Activated T-cell treated with anti-CD3 and anti-CD28 coated beads, Interleukin-2, amount 50 U/mL, for 72 hours (primary cell): ENCODE measurements at places on chromosomes 3 and 15. TPM values are rescaled to one million over a fixed set of nuclear protein-coding genes. Genes with fewer than 3 reads are reported as not detected.
A peak's percentile ranks its signal among the peaks of the same experiment; 100 is the strongest.

Gene PRR20G
- not detected for total RNA-seq

Gene TRIM71
- total RNA-seq, result 0.07 TPM

Gene NR2E3
- total RNA-seq, result not detected

Gene BCL2A1
- 39.6 TPM for total RNA-seq

Gene TNIK
- 32.2 TPM for total RNA-seq

Gene ABHD17C
- total RNA-seq, result 7.0 TPM

Gene HTR3E
- not detected for total RNA-seq

Gene ZPLD1
- total RNA-seq, result 0.17 TPM

Gene GPR15
- 24.0 TPM for total RNA-seq

Gene WDR93
- 0.19 TPM for total RNA-seq

Gene TLE3
- total RNA-seq, result 84.6 TPM

DNA sequence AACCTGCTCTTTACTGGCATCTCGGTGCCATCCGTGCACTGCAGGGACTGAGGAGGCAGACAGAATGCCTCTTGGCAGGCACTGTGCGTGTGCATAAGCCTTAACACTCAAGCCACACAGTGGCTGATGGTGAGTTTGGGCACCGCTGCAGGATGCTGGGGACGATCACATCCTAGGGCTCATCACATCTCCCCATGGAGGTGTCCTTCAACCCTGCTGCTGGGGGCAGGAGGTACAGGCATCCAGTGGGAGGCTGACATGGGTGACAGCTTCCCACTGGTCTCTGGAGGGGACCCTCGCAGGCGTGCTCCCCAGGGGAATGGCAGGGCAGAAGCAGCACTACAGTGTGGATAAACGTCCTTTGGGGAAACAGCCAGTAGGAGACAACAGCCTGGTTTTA lies 190.9 kb downstream of the ADAMTS17 start:
- no peak for DNase-seq

- DNase-seq, result no peak
These were observed 78.3 kb upstream of the RGMA start for GRCh38 chr15:93167291-93167690.

- no peak for DNase-seq
These were observed 19.7 kb upstream of the CYP11A1 start for GRCh38 chr15:74387141-74387541.

GRCh38 chr3:56869157-56869889 lies 67.6 kb upstream of the ARHGEF3 start:
- DNase-seq, result peak; percentile 31

GRCh38 chr3:187011915-187012314 lies 81.6 kb downstream of the ST6GAL1 start:
- no peak for DNase-seq

- peak; percentile 30 for DNase-seq
These were observed 49.5 kb downstream of the CD86 start for GRCh38 chr3:122104515-122105194.

DNA sequence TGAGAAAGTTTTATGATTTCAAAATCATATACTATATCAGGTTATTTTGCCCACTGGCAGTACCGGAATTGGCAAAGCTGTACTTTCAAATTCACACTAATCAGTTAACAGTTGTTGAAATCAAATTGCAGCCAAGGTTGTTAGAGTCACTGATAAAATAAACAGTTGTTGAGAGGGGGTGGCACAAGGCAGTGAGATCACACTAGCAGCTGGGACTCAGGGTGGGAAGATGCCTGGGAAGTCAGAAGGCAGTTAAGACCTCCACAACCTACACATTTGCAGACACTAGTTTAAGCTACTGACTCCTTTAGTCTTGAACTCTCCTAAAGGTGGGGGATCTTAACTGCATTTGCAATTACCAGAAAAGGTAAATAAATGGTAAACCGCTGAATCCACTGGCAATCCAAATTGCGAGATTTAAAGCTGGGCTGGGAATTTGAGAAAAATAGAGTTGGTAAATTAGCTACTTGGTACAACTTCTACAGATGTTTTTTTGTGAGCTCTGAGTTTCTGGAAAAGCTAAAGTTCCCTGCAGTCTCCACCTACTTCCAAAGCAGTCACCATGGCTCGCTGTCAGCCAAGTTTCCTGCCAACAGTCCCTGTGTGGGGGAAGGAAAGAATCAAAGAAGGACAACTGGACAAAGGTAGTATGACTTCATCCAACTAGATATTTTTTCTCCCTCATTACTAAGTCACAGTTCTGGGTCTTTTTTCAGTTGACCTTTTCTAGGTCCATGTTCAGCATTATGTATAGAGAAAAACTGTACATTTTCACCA lies 105.7 kb downstream of the ZNF385D start:
- DNase-seq, result no peak

GRCh38 chr15:59292442-59293151 lies 80.1 kb downstream of the MYO1E start:
- DNase-seq, result no peak

DNA sequence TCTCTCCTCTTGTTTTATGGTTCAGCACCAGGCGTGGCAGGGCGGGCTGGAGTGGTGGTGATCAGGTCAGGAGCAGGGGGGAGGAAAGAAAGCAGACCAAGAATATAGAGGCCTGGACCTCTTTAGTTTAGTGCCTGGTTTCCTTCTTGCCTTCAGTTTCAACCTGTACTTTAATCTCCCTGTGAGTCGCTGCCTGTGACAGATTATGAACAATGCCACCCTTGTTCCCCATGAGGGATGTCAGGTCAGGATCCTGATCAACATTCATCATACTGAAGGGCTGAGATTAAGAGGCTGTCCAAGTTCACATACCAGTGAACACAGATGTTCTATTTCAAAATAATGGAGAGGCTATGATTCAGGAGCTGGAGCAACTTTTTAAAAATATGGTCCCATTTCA lies 11.4 kb downstream of the ENTPD3 start:
- no peak for DNase-seq

GRCh38 chr3:12708584-12709192 lies 44.8 kb upstream of the RAF1 start:
- no peak for DNase-seq

GRCh38 chr3:78406396-78406795 lies 1361.4 kb downstream of the ROBO1 start:
- no peak for DNase-seq

DNA sequence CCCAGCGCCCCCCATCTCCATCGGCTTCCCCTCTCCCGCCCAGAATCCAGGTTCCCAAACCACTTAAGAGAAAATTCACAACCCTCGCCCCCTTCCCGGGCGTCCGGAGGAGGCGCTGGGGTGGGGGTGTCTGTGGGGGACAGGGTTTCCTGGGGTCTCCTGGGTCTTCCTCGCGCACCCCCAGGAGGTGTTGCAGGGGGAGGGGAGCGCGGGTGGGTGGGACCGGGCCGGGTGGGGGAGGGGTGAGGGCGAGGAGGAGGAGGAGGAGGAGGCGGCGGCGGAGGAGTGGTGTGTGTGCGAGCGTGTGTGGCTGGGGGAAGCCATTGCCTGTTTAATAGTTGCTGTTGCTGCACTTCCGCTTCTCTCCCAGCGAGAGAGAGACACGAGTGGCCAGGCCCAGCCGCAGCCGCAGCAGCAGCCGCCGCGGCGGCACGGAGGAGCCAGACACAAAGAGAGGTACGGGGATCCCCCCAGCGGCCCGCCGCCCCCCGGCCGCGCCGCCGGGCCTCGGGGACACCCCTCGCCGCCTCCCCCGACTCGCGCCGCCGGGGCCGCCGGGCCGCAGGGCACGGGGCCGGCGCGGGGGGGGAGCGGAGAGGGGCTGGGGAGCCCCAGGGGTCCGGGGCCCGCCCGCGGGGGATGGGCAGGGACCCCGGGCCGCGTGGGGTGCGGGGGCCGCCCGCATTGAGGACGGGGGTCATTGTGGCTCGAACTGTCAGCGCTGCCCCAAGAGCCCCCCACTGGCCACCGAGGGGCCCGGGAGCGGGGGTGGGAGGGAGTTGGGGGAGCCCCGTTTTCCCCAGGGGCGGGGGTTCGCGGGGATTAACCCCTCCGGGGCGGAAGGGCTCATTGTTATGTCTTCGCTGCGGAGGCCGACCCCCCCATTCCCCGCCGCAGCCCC lies at the start of gene UBE2E1:
Gene UBE2E1, plus strand, starts transcription at position 323 of the 901 bp plus-strand sequence. CDS start 1,315 bp downstream, outside the sequence.
- DNase-seq, result peak; percentile 74

DNA sequence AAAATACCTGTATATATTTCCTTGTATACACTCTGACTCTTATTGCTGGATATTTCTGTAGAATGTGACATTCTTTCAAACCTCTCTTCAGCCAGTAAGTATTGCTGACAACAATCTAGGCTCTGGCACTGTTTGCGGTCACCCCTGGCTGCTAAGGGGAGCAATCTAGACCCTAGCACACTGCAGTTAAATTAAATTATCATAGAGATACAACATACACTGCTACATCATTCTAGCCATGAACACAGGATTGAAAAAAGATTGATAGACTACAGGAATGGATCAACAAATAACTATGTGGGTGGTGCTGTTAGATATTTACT lies 108.7 kb upstream of the MEIS2 start:
- no peak for DNase-seq

DNA sequence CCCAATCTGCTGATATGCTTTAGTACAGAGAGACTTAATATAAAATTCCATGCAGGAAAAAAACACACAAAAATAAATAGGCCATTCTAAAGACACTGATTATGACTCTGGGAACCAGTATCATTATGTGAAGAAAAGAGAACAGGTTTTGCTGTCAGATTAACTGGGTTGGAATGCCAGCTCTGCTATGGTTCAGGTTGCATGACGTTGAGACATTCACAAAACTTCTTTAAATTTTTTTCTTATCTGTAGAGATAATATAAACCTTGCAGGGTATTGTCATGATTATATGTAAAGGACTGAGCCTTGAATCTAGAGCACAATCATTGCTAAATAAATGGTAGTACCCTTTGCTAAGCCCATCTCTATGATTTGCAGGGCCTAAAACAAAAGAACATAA lies 86.0 kb downstream of the CPNE4 start:
- DNase-seq, result no peak

DNA sequence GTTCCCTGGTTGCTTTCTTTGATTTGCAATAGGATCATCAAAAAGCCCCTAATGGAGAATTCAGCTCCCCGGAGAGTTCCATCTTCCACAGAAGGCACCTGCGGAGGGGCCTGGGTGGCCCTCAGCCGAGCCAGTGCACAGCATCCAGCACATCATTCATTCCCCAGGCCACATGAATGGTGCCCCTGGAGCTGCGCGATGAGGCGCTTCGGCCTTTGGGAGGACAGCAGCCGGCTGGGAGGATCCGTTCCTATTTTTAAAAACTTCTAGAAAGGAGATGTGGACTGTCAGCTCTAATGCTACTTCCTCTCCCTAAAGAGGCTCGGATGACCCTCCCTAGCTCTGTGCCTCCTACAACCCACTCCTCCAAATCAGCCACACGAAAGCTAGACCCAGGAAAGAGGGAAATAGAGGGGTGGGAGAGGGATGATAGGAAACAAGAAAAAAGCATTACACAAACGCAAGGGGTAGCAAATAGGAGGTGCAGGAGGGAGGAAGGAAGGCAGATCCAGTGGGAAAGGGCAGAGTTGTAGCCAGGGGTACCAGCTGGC lies 20.3 kb downstream of the EHD4 start:
- no peak for DNase-seq

DNA sequence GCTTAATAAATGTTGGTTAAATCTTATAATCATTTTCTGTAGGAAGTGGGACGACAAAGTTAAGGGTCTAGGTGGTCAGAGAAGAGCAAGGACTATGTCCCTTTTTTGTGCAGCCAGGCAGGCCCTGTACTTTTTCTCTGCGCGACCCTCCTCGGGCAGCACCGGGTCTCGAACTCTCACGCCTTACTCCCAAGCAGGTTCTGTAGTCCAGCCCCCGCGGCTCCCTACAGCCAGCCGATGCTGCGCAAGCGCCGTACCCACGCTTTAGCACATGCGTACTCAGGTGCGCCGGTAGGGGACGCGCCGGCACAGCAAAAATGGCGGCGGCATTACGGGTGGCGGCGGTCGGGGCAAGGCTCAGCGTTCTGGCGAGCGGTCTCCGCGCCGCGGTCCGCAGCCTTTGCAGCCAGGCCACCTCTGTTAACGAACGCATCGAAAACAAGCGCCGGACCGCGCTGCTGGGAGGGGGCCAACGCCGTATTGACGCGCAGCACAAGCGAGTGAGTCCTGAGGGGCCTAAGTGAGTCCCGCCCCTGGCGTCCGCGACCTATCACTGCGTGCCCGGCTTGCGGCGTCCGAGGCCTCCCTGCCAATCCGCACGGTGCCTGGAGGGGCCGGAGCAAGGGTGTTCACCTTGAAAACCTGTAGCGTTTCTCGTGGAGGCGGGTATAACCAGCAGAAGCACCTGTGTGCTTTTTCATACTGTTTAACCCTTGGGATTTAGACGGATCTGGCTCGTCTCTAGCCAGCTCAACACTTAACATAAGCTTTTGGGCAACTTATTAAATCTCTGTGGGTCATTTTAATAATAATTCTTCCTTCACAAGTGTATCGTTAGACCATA lies at the start of gene PCCB:
Gene PCCB, plus strand, starts transcription at position 282 of the 844 bp plus-strand sequence. Its CDS starts 36 bp downstream, at position 318.
- DNase-seq, result peak; percentile 94

DNA sequence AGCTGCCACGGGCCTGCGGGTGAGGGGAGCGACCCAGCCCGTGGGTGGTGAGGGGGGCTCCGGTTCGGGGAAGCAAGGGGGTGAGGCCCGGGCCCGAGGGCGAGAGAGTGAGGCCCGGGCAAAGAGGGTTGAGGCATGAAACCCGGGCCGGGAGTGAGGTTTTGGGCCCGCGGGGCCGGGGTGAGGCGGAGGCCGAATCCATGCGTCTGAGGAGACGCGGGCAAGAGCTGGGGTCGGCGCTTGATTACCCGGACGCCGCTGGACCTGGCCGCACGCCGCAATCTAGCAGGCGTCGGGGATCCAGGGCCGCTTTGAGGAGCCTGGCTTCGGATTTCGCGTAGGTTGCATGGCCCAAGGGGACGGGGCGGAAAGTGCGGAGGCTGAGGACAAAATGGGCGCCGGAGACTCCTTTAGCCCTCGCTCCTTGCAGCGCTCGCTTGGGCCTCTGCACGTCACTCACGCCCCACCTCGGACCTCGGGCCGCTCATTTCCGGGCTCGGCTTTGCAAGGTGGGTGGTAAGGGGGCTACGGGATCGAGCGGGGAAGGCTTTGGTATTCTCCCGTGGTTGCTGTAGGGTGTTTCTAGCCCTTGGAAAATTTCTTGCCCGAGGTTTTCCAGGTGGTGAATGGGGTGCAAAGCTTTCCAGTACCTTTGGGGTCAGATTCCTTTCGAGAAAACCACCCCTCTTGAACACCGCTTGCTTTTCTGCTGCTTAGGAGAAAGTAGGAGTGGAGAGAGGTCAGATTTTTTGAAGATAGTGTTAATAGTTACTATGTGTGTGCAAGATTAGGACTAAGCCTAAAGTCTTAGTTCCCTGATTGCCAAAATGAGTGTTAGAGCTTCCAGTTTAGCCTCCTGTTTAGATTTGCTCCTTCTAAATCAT lies 827 bp downstream of the SLC25A36 start:
- DNase-seq, result peak; percentile 65

GRCh38 chr15:75727851-75728715 lies 15.4 kb upstream of the CSPG4 start:
- DNase-seq, result peak; percentile 76

GRCh38 chr15:101445562-101446517 lies 43.7 kb downstream of the PCSK6 start:
- no peak for DNase-seq

GRCh38 chr3:66789580-66790237 lies 208.4 kb upstream of the KBTBD8 start:
- DNase-seq, result no peak

DNA sequence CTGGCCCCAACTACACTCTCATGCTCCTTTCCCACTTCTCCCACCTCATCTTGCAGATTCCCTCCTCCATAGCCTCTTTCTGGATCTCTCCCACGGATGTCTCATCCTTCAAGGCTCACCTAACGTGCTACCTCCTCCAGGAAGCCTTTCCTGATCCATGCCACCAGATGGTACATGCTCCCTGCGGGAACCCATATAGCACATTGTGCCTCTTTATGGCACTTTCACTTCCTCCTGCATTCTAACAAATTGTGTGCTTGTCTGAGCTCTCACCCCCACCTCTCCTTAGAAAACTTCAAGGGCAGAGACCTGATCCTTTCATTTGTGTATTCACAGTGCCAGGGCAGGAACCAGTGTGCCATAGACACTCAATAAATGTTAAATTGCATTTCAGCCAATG lies 63.0 kb downstream of the HES1 start:
- no peak for DNase-seq
